GM12865 (cell line): ENCODE measurements at places on chromosomes 2 and 18.

- DNase-seq: no peak
Observed at GRCh38 chr2:20666304-20667150, at the start of gene GDF7. GDF7 (plus strand) TSS chr2:20667144; CDS start chr2:20667240, 96 bp downstream.

DNA sequence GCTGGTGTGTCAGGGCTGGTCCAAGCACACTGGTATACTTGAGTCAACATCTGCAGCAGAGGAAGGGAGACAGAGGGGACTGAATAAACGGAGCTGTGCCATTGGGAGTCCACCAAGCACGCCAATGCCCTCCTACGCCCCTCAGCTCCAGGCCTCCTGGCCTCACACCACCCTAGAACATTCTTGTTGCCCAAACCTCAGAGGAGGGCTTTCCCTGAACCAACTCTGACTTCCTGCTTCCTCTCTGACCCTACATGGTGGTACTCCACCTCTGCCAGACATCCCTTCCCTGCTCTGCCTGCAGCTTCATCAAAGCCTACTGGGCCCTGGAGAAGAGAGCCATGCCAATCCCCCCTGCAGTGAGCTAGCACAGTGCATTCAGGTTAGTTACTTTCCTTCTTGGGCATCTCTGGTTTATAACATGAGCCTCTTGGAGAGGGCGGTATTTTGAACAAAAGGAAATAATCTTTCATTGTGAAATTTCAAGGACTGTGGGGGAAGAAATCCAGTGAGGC is 54.4 kb downstream of the ZBTB7C start:
- DNase-seq: no peak

- DNase-seq: peak; percentile 69
Observed at GRCh38 chr2:55718165-55719008, 24.7 kb upstream of the PNPT1 start.

GRCh38 chr18:68181956-68182355 is 533.0 kb downstream of the TMX3 start:
- DNase-seq: no peak

GRCh38 chr18:14916851-14917250 is 168.9 kb downstream of the ANKRD30B start:
- no peak for DNase-seq

GRCh38 chr2:85423525-85423924 is 5.0 kb downstream of the SH2D6 start:
- DNase-seq: no peak

- no peak for DNase-seq
Observed at GRCh38 chr18:3593381-3593903, 143.5 kb downstream of the TGIF1 start.

GRCh38 chr2:148557844-148558436 is 86.6 kb upstream of the EPC2 start:
- DNase-seq: peak; percentile 81

- no peak for DNase-seq
Observed at GRCh38 chr2:200086911-200087310, 131.5 kb downstream of the MAIP1 start.

- no peak for DNase-seq
Observed at GRCh38 chr2:10242998-10243925, 59.4 kb upstream of the HPCAL1 start.

GRCh38 chr18:76955524-76956170 is 133.3 kb downstream of the ZNF236 start:
- DNase-seq: no peak

GRCh38 chr2:31580321-31581117 is at the start of gene SRD5A2:
SRD5A2 (minus strand) TSS chr2:31580938; CDS start chr2:31580900, 38 bp downstream.
- DNase-seq: no peak

DNA sequence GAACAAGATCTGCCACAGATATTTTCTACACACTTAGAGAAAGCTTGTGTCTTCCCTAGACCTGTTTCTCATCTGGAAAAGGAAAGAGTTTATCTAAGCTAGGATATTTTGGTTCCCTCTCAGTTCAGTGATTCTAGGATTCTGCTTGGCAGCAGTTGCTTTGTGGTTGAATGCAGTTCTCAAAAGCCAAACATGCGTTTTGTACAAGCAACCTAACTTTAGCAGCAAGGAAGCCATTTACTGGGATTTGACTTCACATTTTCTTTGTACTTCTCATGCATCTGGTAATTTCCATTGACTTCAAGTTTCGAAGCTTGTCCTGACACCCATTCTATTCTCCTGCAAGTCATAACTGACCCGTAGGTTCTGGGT is 33.3 kb downstream of the VSNL1 start:
- DNase-seq: no peak

- DNase-seq: peak; percentile 59
Observed at GRCh38 chr2:121897335-121897970, 142.0 kb downstream of the TSN start.

GRCh38 chr2:105403783-105404698 is 5.2 kb upstream of the FHL2 start:
- no peak for DNase-seq

DNA sequence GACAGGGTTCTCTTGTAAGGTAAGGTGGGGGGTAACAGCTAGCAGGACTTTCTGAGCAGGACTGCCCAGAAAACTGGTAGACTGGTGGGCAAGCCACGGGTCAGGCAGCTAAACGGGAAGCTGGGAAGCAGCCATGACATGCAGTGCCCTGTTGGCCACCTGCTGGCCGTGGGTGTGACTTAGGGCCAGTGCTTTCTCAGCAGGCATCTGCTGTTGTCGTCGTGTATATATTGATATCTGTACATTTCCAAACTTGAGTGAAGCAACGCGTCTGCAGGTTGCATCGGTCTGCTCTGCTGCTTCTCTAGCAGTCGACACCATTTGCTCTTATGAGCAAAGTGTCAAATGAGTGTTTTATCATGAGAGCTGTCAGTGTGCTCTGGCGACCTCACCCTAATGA is 31.0 kb downstream of the COA5 start:
- no peak for DNase-seq

DNA sequence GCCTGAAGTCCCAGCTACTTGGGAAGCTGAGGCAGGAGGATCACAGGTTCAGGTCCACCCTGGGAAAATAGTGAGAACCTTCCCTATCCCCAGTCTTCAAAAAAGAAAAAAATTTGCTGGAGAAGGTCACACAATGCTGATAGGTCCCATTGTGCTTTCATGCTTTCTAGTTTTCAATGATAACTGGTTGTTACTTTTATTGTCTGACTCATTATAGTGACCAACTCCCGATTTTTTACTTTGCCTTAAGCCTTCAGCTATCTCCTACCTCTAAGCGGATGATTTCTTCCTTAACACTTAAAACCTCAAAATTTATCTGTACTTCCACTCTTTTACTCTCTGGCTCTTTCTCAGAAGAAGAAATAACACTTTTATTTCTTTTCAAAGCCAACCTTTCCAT is 17.3 kb downstream of the MSH2 start:
- no peak for DNase-seq

GRCh38 chr2:164567335-164567989 is 53.8 kb downstream of the GRB14 start:
- DNase-seq: no peak

- no peak for DNase-seq
Observed at GRCh38 chr2:232275670-232276069, 102.9 kb upstream of the ALPP start.

GRCh38 chr18:58335223-58335622 is 291.2 kb downstream of the NEDD4L start:
- no peak for DNase-seq

- DNase-seq: no peak
Observed at GRCh38 chr2:5453220-5454050, 238.7 kb upstream of the SOX11 start.

DNA sequence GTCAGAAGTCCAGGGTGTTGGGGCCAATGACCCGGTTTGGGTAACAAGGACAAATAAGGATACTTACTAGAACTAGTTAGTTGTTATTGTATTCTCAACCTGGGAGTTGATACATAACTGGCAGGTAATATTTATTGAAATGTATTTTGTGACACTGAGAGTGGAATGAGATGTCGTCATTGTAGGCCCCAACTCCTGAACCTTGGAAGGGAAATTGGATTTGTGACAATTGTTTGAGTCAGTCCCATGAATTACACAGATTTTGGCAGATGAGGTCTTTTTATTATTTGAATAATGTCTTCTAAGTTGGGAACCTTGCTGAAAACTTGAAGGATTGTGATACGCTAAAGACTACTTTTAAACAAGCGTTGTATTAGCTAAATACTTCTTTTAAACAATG is 5.1 kb downstream of the TIMM21 start:
- DNase-seq: no peak
